DMS79 treated with DMSO at 0.1 percent for 48 hours (cell line): ENCODE measurements at places on chromosomes 7 and 10.
A peak's percentile ranks its signal among the peaks of the same experiment; 100 is the strongest.

DNA sequence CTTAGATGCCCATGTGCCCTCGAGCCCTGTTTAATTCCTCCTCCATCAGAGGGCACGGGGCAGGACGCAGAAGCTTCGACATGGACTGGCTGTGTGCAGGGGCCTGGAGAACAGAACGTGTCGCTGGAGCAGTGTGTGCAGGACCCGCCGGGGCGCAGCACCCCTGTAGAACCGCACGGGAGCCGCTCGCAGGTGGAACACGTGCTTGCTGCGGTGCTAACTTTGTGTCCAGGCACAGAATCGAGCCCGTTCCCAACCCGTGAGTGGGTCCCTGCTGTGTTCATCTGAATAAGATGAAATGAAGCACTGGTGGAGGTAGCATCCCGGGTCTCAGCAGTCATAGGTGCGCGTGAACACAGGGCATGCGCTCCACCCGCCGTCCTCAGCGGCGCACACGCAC lies 116.9 kb downstream of the WDR37 start:
- DNase-seq, result no peak

GRCh38 chr7:149126662-149127266 lies 640 bp upstream of the ZNF425 start:
- DNase-seq, result peak; percentile 24

- DNase-seq, result no peak
Measured at GRCh38 chr7:27991006-27991528, 189.5 kb downstream of the JAZF1 start.

DNA sequence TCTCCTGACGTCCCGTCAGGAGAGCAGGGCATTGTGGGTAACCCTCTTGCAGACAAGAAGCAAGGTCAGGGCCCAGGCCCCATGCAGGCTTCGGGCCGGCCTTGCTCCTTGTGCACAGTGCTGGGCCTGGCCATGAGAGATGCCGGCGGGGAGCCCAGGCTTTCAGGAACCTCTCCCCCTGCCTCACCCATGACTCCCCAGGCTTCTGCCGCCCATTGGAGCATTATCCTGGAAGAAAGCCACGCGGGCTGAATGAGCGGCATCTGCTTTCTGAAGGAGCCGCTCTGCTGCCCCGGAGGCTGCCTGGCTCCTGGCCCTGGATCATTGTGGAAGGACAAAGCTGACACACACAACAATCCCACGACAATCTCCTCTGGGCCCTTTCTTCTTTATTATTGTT lies 233.5 kb downstream of the TCF7L2 start:
- DNase-seq, result no peak

DNA sequence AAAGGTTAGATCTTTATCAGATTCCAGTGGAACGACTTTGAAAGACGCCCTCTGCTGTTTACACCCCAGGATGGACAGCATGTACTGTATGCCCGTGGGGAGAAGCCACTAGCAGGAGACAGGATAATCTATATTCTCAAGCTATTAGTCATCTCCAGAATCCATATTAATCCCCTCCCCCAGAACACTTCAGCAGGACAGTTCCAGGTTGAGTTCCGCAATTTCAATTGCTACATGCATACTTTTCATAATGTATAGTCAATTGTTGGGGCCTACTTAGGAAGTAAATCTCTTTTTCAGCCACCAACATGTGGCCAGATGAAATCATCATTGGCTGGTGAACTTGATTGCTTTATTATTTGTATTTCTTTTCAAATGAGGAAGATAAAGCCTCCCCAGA lies 313.1 kb upstream of the SMIM30 start:
- DNase-seq, result no peak

- no peak for DNase-seq
Measured at GRCh38 chr7:117084286-117084685, 131.0 kb downstream of the ST7 start.

DNA sequence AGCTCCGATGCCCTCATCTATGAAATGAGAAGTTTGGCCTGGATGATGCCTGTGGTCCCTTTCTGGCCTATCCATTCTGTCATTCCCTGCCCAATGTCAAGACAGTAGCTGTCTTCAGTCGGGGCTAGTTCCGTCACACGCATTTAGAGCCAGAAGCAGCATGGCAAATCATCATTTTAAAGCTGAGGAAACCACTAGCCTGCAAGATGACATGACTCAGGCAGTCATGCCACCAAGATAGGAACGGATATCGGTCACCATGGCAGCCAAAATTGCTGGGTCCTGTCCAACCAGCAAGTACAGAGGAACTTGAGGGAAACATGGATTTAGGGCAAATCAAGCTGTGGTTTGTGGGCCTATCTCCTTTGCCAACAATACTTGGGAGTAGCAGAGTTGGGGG lies 64.5 kb upstream of the MRLN start:
- DNase-seq, result no peak

- no peak for DNase-seq
Measured at GRCh38 chr10:130751851-130752250, 559.7 kb downstream of the TCERG1L start.

DNA sequence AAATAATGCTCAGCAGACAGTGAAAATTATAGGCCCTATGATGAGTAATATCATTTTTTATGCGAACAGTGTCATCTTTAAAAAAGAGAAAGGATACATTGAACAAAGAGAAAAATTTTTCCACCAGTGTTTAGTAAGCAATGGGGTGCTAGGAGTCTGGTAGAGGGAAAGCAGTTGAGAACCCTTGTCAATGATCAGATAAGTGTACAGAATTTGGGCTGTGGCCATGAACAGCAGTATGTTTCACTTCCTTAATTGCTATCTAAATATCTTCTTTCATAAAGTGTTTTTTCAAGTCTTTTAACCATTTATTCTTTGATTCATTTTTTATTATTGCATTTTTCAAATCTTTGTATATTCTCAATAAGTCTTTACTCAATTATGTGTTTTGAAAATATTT lies 750.7 kb upstream of the KCND2 start:
- DNase-seq, result no peak

GRCh38 chr10:11328264-11329061 lies 283.0 kb downstream of the USP6NL start:
- peak; percentile 1 for DNase-seq

DNA sequence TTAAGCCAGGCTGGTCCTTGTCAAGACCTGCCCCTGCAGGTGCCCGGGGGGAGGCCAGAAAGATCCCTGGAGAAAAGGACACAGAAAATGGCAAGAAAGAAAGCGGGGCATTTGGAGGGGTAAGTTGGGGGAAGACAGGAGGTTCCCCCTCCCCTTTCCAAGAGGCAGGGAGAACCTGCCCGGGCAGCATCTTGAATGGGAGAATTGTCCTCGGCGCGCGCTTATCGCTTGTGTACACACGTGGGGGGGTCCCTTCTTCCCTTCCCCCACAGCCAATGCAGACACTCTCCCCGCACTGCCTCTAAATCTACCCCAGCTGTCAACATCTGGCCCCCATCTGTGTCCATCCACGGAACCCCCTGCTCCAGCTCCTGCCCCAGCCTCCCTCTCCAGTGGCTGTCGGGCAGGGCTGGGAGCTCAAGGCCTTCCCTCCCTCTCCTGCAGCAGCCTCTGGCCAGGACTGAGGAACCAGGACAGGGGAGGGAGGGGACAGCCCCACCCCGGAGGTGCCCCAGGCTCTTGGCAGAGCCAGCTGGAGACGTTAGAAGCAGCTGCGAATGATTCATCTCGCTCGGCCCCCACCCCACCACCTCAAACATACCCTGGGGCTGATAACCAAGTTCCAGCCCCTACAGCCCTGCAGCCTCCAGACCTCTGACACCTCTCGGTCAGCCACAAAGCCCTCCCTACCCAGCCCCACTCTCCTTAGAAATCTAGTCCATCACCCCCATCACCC lies 25.3 kb downstream of the EPHB4 start:
- peak; percentile 27 for DNase-seq

GRCh38 chr10:106987362-106987761 lies 177.1 kb downstream of the SORCS1 start:
- DNase-seq, result no peak

GRCh38 chr10:7512487-7512886 lies 101.7 kb upstream of the SFMBT2 start:
- no peak for DNase-seq

DNA sequence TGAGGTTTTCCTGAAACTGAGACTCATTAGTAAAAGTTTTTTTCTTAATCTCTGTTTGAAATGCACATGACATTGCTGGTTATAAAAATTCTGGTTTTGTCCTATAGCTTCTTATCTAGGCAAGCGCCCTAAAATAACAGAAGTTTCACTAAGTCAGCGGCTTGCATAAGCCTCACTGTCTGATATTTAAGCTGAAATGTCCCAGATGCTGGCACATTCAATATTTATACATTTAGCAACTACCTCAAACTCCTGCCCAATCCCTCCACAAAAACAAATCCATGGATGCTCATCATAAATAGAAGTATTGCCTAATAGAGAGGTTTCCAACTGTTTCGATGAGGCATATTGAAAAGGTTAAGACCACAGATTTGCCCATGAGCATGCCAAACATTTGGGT lies 83.1 kb upstream of the EGR2 start:
- no peak for DNase-seq

DNA sequence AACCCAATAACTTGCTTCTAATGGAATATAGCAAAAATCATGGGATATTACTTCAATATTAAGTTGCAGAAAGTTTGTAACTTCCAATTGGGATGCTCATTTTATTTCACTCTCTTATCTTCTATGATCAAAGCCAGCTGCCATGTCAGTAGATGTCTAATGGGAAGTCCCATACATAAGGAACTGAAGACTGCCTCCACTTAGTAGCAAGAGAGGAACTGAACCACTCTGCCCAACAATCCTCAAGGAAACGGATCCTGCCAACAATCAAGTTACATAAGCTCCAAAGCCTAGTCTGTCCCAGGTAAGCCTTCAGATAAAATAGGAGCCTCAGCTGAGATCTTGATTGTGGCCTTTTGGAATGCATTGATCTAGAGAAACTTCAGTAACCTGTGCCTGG lies 431.5 kb upstream of the PCDH15 start:
- no peak for DNase-seq

GRCh38 chr7:98548971-98549370 lies 68.1 kb upstream of the NPTX2 start:
- DNase-seq, result no peak

DNA sequence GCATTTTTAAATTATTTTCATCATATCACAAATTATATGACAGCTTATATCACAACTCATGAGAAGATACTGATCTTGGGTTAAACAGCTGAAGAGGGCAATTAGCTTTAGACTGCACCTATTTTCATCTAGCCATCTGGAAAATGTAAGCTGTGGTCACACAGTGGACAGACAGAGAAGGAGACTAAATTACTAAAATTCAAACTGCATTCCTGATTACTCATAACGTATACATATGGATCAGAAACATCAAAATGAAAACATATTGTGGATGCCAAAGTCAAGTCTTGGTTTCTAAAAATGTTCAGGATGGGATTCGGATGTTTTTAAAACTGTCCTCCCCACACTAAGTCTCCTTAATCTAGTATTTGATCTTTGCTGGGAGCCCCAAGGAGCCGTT lies 6.6 kb downstream of the BBIP1 start:
- DNase-seq, result no peak

- DNase-seq, result peak; percentile 63
Measured at GRCh38 chr7:1902231-1902855, 232.3 kb downstream of the ELFN1 start.

DNA sequence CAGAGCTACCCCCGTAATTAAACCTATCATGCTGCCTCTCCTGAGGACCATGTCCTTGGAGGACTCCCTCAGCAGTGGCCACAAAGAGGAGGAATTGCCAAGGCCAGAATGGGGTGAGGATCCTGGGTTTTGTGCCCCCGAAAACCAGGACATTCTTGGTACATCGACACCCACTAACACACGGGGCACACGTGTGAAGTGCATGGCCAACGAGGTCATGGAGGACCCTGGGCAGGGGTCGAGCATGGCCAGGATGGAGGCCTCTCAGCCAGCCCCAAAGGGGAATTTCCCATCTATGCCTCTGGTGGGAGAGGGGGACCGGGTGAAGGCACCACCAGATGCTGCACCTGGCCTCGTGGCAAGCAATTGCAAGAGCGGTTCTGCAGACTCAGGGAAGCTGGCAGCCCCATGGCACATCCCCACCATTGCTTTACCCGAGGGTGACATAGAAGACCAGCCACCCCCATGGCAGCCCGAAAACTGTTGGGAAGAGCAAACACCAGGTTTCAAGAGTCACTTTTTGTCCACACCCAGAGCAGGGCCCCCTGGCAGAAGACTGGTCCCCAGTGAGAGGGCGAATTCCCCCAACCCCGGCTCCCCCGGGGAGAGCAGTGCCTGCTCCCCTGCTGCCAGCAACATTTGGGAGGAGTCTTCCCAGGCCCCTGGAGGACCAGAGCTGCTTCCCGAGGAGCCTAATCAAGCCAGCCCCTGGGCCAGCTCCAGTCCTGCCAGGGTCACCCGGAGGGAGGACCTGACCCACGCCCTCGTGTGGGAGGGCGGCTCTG lies 26.4 kb downstream of the C10orf71 start:
- no peak for DNase-seq

DNA sequence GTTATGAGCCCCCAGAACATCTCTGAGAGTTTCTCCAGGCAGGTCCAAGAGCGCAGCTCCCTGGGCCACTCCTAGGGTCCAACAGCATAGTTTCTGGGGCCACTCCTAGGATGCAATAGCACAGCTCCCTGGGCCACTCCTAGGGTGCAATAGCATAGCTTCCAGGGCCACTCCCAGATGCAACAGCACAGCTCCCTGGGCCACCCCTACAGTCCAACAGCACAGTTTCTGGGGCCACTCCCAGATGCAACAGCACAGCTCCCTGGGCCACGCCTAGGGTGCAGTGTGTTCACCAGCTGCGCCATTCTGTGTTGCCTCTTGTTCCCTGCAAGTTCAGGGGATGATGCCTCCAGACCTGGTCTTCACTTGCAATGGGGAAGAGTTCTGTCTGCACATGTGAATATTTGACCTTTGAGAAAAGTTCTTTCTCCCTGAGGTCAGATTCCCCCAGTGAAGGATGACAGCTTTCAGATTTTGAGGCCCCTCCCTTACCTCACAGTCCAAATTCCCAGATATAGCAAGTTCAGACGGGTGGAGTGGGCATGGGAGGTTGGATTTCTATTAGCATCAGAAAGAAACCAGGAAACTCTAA lies 43.0 kb upstream of the LEP start:
- DNase-seq, result no peak

DNA sequence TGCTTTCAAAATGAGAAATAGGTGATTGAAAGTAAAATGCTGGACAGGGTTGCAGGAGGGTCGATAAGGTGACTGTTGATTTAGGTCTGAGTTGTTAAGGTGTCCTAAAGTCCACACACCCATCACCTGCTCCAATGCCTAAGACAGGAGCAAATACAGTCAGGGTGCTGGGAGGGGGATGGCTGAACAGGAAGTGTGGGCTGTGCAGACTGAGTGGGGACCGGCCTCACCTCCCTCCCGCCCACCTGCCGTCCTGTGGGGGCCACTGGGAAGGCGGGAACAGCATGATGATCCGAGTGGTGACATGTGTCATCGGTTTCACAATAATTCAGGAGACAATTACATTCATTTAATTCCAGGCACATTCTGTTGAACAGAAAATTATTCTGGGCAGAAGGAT lies 260.8 kb downstream of the DNAJB6 start:
- no peak for DNase-seq

DNA sequence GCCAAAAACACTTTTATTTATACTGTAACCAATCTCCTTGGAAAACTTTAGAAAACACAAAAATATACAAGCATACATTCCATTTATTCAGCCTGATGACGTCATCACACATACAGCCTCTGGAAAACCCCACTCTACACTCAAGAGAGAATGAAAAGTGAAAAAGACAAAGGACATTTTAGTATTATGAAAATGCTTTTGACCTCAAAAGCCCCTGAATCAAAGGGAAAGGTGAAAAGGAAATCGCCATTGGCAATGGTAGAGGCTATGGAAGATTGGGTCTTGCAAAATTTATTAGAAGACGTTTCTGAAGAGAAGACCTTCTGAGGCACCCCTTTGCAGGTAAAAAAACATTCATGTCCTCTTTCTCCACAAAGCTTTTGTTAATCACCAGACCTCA lies 82.9 kb upstream of the STRIP2 start:
- no peak for DNase-seq

GRCh38 chr7:20237464-20238193 lies 20.4 kb upstream of the MACC1 start:
- DNase-seq, result no peak
